Vein endothelial cell (primary cell): ENCODE measurements at places on chromosomes 5 and 9. TPM values are rescaled to one million over a fixed set of nuclear protein-coding genes. Genes with fewer than 3 reads are reported as not detected.

MTX3 gene
- total RNA-seq, result 7.2 and 8.6 TPM in 2 replicates

CDC25C gene
- total RNA-seq, result 4.2 and 7.9 TPM in 2 replicates

PHF24 gene
- not detected in 2 replicates for total RNA-seq

HK3 gene
- total RNA-seq, result under 0.01 and 0.10 TPM in 2 replicates

DNAH5 gene
- total RNA-seq, result 0.33 and 0.96 TPM in 2 replicates

IFNK gene
- total RNA-seq, result not detected in 2 replicates

SLC25A2 gene
- total RNA-seq, result 0.48 TPM in 1 of 2 replicates, not detected in the other

LRRC19 gene
- not detected in 2 replicates for total RNA-seq
